Common myeloid progenitor, CD34-positive (primary cell): ENCODE measurements at places on chromosomes 11 and 22.

GRCh38 chr22:25334162-25334490, 114.7 kb downstream of the CRYBB2 start:
- DNase-seq, result peak; percentile 33

GRCh38 chr11:20337526-20338154, 25.9 kb upstream of the HTATIP2 start:
- DNase-seq, result peak; percentile 25

GRCh38 chr11:74620531-74620930, 28.1 kb downstream of the POLD3 start:
- no peak for DNase-seq

DNA sequence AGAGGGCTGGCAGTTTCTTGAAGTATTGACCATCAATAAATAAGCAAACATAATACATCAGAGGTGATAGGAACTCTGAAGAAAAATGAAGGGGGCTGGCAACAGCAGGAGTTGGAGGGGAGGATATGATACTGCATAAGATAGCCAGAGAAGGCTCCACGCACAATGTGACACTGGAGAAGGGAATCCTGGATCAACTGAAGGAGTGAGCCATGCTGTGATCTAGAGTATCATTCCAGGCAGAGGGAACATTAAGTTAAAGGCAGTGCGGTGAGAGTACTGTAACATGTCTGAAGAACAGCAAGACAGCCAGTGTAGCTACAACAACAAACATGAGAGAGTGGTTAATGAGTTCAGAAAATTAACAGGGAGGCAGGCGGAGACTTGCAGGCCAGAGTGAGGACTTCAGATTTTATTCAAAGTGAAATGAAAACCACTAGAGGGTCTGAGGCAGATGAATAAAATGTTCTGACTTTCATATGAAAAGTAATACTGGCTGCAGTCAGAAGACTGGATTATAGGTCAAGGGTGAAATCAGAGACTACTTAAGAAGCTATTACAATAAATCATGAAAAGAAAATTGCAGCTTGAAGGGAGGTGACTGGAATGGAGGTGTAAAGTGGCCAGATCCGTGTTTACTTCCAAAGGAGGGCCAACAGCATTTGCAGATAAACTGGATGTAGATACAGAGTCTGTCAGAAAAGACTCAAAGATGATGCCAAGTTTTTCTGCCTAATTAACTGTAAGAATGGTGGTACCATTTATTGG, 49.4 kb downstream of the RRAS2 start:
- no peak for DNase-seq

DNA sequence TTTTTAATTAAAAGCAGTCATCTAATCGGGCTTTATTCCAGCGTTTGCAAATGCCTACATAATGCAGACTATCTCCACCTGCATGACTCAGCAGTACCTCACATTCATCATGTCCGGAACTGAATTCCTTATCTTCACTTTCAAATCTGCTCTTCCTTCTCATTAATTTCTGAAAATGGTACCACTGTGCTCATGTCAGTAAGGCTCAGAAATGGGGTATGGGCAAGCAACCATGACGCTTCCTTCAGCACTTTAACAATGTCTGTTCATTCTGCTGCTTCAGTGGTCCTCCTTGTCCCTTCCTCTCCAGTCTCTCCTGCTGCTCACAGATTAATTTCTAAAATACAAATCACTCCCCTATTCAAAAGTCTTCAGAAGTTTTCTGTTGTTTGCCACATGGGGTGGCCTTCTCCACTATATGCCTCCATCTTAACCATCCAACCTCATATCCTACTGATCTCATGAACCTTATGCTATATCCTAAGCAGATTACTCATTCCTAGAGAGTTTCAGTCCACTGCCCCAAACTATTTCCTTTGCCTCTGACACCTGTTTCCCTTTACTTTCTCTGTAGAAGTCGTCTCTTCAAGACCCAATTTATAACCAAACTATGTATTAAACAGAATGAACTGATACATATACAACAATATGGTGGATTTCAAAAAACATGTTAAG, 7.0 kb downstream of the GTF2H1 start:
- DNase-seq, result peak; percentile 53
